ENCODE measurements at places on chromosomes 3 and 15.

GRCh38 chr3:183427876-183428446, 458 bp downstream of the MCF2L2 start:
- DNase-seq = no peak

- DNase-seq = no peak
Observed at GRCh38 chr3:120909602-120909878, 1.5 kb downstream of the STXBP5L start.

- DNase-seq = no peak
Observed at GRCh38 chr3:57091521-57092273, 31.2 kb downstream of the SPATA12 start.

GRCh38 chr3:139113231-139113992, 68.7 kb upstream of the PRR23C start:
- no peak for DNase-seq

DNA sequence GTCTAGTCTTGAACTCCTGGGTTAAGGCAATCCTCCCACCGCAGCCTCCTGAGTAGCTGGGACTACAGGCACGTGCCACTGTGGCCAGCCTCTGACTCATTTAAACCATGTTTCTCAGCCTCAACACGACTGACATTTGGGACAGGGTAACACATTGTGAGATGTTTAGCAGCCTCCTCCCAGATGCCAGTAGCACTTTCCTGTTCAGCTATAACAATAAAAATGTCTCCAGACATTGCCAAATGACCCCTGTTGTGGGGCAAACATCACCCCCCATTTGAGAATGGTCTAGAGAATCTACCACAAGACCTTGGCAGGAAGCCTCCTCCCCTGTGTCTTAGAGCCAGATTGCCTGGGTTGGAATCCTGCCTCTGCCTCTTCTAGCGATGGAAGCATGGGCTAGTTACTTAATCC, 8.4 kb downstream of the TMEM40 start:
- peak; percentile 33 for DNase-seq

GRCh38 chr3:72158639-72159326, 373.8 kb upstream of the PROK2 start:
- DNase-seq = no peak

DNA sequence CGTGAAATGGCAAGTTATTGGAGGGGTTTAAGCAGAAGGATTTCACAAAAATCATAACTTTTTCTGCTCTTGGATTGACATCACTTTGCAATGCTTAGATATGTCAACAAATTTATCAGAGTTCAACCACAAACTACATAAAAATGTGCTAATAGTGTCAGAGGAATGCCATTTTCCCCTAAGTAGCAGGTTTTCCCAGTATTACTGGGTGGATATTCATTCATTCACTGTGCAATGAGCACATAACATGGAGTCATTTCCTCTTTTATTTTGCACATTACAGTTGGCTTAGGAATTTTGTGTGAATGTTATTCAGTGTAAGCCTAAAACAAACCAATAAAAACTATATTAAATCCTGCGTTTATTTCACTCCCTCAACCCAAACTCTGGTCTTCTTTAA, 537.3 kb upstream of the MCTP2 start:
- DNase-seq = no peak

GRCh38 chr3:107206141-107206540, 171.1 kb upstream of the CCDC54 start:
- DNase-seq = no peak

GRCh38 chr3:156297582-156297981, 177.2 kb downstream of the KCNAB1 start:
- DNase-seq = no peak

GRCh38 chr3:102791641-102792589, 357.1 kb downstream of the ZPLD1 start:
- DNase-seq = peak; percentile 22

DNA sequence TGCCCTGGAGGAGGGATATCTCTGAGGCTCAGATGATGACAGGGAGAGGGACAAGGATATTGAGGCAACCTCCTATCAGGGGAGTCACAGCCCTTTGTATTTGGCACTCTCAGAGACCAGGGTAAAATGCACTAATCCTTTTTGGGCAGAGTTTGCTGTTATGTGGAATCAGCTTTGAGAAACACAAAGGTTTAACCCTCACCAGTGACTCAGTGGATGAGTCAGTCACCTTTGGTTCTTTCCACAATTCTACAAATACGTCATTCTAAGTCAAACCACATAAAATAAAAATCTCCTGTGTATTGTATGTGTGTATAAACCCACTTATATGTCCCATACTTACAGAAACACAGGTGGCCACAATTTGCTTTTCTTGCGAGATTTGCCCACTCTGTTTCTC, 5.1 kb downstream of the LSAMP start:
- DNase-seq = peak; percentile 58

GRCh38 chr15:32870240-32871033, 152.6 kb downstream of the GREM1 start:
- peak; percentile 97 for DNase-seq

GRCh38 chr3:9496893-9497292, 56.7 kb downstream of the LHFPL4 start:
- DNase-seq = no peak

DNA sequence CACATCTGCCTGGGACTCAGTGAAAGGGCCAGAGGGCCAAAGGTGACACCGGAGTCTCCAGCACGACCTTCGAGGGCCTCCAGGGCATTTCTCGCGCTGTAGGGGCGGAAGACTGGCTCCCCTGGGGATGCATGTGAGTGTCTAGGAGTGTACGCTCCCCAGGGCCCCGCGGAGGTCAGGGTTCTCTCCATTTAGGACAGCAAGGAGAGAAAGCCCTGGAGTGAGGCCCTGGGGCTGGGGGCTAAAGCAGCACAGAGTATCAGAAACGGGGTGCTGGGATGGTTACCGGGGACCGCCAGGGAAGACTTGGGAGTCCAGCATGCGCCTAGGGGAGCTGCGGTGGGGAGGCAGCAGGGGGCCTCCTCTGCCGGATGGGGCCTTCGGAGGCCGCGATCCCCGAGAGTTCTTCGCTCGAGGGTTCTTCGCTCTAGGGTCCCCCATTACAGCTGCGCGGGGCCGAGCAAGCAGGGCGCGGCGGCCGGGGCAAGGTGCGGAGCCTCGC, 595 bp upstream of the APBA2 start:
- no peak for DNase-seq

DNA sequence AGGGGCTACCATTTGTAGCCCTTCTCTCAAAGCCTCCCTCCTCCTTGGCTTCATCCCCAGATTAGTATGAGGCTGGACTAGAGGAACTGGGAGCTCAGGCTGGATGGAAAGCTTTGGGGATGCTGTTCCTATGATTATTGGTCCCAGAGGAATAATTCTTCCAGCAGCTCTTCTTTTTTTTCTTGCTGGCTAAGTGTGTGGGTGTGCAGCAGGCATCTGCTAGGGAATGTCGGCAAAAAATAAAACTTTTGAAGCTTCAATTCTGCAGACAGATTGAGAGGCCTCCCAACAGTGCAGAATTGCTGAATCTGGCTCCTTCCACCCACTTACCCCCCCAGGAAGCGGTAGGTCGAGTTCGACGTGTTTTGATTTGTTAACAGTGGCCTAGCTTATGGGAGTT, 138.5 kb upstream of the ANKRD28 start:
- DNase-seq = peak; percentile 50

GRCh38 chr3:172711454-172711795, 558 bp upstream of the NCEH1 start:
- DNase-seq = no peak

DNA sequence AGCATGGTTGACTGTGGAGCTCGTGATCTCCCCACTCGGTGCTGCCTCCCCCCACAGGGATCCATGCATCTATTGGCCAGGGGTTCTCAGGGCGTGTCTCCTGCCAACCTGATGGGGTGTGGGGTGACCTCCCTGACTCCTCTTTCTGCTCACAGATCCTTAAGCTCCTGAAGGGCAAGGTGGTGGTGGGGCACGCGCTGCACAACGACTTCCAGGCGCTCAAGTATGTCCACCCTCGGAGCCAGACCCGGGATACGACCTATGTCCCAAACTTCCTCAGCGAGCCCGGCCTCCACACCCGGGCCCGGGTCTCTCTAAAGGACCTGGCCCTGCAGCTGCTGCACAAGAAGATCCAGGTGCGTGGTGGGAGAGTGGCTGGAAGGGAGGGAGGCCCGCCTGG, 7.9 kb downstream of the AEN start:
- DNase-seq = no peak

DNA sequence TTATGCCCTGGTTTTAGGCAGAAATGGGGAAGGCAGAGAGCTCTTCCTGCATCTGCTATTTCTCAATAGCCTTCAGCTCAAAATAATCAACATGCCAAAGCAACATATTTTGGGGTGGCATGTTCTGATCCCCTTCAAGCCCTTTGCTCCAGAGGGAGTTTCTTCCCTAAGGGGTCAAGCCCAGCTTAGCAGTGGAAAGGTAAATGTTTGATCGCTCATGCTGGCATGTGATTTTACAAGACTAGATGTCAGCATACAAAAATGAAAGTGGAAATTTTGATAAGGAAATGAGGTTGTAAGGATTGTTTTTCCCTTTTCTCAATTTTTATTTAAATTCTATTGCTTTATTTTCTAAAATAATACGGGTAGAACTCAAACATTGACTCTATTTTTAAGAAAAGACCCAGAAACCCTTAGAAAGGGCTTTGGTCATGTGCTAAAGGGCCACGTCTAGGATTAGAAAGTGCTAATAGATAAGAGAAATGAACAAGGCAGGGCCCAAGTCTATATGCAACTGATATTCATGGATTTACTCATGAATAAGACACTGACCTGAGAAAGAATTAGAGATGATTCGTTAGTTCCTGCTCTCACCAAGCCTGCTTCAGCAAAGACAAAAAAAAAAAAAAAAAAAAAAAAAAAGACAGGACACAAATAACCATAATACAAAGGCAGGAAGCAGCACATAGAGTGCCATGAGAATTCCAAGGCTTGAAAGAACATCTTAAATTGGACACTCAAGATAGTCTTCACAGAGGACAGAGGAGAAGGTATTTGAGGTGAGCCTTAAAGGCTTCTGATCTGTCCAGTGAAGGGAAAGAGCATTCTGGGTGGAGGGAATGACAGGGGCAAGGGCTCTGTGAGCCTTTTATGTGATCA, 55.0 kb upstream of the NR2E3 start:
- no peak for DNase-seq

GRCh38 chr3:120355486-120355885, 6.3 kb upstream of the LRRC58 start:
- no peak for DNase-seq

- no peak for DNase-seq
Observed at GRCh38 chr15:57041416-57041815, 123.0 kb downstream of the TCF12 start.

DNA sequence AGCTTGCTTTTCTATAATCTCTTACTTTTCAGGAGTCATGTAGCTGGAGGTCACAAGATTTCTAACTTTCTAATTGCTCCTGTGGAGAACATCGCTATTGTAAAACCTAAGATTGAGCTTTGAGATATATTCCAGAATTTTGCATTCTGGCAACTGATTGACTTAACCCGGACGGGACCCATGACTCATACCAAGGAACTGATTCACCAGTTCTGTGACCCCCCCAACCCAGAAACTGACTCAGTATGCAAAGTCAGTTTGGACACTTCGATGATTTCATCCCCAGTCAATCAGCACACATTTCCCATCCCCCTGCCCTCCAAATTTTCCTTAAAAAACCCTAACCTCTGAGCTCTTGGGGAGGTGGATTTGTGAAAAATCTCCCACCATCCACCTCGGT, 396.5 kb upstream of the GBE1 start:
- peak; percentile 14 for DNase-seq

GRCh38 chr3:64157150-64158035, 67.9 kb downstream of the PRICKLE2 start:
- no peak for DNase-seq

GRCh38 chr3:161020256-161020655, 84.9 kb downstream of the B3GALNT1 start:
- DNase-seq = no peak

- peak; percentile 30 for DNase-seq
Observed at GRCh38 chr3:113287111-113287802, 75.9 kb downstream of the BOC start.

DNA sequence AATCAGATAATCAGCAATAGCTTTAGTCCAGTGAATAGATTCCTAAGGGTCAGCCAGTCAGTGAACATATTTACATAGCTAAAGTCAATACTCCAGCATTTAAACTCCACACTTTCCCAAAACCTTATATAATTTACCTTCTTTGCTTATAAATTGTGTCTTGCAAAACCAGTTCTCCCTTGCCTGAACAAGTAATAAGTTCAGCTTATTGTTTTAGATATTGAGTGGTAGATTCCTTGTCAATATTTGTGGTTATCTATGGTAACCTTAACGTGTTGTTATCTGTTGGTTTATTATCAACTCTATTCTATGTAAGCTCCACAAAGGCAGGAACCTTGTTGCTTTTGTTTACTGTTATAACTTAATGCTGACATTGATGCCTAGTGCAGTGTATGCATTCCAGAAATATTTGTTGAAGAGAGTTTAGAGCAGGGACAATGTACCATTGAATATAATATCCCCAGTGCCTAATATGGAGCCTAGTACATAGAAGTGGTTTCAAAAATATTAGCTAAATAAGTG, 24.0 kb downstream of the PLSCR5 start:
- no peak for DNase-seq

DNA sequence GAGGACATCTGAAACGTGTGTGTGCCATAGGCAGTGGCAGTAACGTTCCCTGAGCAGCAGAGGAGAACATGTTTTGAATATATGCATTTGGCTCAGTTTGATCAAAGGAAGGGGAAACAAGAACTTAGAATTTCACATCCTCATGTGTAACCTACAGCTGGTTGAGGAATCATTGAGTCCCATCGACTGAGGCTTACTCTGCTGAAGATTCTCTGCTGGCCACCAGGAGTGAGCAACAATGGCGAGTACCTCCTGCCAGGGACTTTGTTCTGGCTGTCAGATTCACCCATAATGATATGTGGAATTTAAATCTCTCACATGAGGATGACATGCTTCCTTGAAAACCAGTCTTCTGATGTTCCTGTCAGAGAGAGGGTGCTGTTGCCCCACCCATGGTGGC, 21.3 kb downstream of the GORASP1 start:
- DNase-seq = no peak

- no peak for DNase-seq
Observed at GRCh38 chr3:45748068-45748467, 48.3 kb downstream of the SLC6A20 start.

- no peak for DNase-seq
Observed at GRCh38 chr3:28917895-28918475, 362.9 kb upstream of the RBMS3 start.

DNA sequence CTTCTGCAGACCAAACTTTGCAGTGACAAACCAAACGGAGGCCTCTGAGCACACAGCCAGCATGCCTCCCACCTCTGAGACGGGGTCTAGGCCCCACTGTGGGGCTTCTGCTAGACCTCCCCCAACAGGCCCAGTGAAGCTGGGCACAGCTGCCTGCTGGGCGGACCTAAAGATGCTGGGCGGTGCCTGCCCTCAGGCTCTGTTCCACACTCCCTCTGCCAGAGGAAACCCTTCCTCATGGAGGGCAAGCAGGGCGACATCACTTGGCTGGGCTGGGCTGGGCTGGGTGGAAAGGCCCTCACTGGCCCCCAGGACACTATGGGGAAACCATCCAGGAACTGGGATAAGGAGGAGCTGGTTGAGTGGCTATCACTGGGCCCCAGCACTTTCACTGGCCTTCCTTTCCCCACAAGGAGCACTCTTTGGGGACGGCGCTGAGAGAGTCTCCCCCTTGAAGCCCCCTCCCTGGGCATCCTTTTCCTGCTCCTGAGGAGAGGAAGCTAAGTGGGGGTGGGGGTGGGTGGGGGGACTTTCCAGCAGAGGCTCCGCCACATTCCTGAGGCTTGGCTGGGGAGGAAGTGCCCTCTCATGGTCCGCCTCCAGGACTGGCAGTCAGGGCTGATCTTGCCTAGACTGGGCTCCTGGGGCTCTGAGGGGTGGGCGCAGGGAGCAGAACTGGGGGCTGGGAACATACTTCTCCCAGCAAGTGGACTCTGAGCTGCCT, 98.1 kb upstream of the HACD2 start:
- no peak for DNase-seq
